ENCODE measurements at places on chromosomes 2 and 18.
A peak's percentile ranks its signal among the peaks of the same experiment; 100 is the strongest.

DNA sequence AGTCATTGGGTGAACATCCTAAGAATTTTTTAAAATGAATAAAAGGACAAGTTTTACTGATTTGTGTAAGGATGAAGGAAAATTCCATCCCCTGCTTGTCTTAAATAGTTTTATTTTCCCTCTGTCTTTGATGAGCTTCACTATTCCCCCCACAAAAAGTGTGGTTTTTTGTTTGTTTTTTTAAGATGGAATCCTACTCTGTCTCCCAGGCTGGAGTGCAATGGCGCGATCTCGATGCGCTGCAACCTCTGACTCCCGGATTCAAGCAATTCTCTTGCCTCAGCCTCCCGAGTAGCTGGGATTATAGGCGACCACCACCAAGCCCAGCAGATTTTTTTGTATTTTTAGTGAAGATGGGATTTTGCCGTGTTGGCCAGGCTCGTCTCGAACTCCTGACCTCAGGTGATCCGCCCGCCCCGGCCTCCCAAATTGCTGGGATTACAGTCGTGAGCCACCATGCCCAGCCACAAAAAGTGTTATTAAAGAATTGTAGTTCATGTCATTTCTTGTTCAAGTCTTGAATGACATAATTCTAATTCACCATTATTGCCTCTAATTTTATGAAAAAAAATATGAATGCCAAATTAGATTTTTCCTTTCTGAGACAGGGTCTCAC lies 91.7 kb downstream of the AGPS start:
- DNase-seq, result no peak

- DNase-seq, result no peak
Observed at GRCh38 chr2:31764169-31764568, 183.4 kb upstream of the SRD5A2 start.

DNA sequence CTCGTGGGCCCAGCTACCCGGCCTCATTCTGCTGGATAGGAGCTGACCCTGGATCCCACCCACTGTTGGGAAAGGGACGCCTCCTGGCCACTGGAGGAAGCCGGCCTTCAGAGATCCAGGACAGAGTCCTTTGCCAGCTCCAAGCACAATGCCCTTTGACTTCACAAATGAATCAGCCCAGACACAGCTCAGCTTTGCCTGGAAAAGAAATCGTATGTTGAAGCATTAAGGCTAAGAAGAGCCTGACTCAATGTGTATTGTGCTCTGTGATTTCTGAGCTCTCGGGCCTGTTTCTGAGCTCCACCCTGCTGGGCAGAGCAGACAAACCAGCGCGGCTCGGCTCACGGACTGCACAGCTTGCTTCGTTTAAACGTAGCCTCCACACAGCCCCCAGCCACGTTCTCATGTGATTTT lies 162.9 kb upstream of the APCDD1 start:
- DNase-seq, result no peak

DNA sequence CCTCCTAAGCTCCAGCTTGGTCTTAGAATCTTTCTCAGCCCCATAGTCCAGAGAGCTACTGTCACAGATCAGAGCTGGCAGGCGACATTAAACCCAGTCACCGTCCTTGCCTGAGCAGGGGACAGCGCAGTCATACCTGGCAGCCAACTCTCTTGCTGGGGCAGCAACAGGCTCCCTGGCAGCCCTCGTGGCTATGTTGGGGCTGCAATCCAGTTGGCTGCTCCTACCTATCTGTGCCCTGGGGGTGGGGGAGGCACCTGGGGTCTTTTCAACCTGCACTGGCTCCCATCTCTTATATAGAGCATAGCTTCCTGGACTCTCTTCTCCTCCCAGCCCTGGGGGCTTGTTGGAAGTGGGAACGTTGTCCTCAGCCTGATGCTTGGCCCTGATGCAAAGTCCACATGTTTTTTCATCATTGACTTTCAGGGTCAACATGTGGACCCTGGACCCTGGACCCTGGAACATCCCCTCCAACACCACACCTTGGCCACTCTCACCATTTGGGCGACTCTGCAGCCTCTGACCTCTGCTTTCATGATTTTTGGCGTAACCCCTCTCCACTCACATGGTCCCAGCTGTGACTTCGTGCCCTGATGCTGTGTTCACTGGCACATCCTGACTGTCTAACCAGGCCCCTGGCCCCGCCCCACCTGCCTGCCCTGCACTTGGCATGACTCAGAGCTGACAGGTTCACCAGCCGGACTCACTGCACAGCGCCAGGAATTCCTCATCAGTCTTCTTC lies 45.6 kb downstream of the ATOH8 start:
- DNase-seq, result no peak

DNA sequence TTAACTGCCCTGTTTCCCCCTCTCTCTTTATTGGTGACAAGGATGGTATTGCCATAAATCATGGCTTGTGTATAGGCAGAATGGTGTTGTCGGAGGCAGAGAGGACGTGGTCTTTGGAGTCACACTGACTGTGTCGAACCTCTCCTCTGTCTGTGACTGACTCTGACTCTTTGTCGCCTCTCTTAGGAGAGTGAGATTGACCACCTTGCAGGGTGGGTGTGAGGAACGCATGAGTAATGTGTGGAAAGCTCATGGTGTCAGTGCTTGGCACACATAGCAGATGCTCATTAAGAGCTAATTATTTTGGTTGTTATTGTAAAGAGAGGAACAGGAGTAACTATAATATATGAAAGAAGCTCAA lies 145.6 kb downstream of the TTC27 start:
- no peak for DNase-seq

GRCh38 chr2:85704800-85705679 lies 10.9 kb downstream of the GNLY start:
- DNase-seq, result peak; percentile 74

- DNase-seq, result no peak
Observed at GRCh38 chr2:236616031-236616430, 46.4 kb downstream of the ACKR3 start.

GRCh38 chr18:62693659-62694058 lies 21.7 kb upstream of the PHLPP1 start:
- DNase-seq, result no peak

- no peak for DNase-seq
Observed at GRCh38 chr2:131580187-131580586, 52.5 kb downstream of the CCDC74A start.

DNA sequence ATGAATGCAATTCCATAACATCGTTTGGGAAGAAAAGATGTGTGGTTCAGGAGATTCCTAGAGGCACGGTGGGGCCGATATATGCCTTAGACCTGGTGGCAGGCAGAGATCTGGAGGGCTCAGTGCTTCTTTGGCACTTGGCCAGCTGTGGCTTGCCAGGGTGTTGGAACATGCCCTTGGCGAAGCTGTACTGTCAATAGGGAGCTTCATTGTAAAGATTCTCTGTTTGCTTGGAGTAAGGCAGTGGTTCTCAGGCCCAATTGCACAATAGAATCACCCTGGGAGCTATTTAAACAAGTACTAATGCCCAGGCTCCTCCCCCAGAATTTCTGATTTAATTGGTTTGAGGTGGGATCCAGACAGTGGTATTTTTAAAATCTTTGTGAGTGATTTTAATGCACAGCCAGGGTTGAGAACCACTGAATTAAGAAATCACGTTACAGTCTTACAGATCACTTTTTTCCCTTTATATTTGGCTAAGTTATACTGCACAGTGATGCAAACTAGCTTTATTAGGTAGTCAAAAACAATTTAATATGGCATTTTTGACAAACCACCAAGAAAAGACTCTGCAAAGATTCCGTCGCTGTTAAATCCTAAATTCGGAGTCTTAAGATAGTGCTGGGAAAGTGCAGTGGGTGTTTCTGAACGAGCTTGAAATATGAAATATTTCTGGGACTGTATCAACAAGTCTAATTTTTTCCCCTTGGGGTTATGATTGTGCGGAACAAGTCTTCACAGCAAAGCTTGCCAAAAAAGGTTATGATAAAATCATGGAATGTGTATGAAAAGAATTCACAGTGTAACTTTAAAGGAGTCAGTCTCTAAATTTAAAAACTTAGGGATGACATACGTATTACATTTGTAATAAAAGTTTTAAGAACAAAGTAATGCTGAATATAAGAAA lies 78.0 kb downstream of the CRIM1 start:
- no peak for DNase-seq

GRCh38 chr18:50218432-50219197 lies 23.7 kb upstream of the MYO5B start:
- DNase-seq, result peak; percentile 34

- no peak for DNase-seq
Observed at GRCh38 chr2:129193961-129194360, 785.5 kb upstream of the RAB6C start.

GRCh38 chr18:37762076-37762621 lies 196.6 kb upstream of the CELF4 start:
- no peak for DNase-seq

- no peak for DNase-seq
Observed at GRCh38 chr2:2107141-2107540, 223.9 kb downstream of the MYT1L start.

DNA sequence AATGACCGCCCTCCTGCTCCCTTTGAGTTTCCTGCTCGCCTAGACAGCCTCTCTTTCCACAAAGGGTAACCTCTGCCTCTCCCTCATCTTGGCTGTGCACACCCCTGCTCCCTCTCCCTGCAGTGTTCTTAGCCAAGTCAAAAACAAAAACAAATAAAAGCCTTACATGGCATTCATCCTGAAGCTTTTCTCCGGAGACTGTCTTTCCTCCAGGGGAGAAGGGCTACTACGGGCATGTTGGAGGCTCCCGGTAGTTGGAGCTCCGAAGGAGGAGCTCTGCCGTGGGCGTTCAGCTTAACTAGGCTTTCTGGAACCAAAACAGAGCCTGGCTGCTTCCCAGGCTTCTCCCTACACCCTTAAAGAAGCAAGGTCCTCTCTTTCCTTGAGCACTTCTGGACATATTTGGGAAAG lies 104.2 kb downstream of the TPGS2 start:
- DNase-seq, result no peak

- peak; percentile 75 for DNase-seq
Observed at GRCh38 chr2:73291093-73291460, 2.3 kb downstream of the EGR4 start.

DNA sequence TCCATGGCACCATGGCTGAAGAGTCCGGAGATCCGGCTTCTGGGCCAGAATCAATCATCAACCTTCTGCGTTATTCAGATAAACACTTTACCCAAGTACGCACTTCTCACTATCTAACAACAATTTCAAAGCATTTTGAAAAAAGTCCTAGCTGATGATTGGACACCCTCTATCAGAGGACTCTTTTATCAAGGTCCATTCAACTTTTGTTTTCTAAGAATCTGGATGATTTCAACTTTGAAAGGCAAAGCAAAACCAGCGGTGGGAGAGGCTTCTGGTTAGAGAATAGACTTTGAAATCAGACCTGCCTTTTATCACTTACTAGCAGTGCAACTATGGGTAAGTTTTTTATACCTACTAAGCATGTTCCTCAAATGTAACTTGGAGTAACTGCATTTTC lies 293.6 kb upstream of the TNP1 start:
- no peak for DNase-seq

DNA sequence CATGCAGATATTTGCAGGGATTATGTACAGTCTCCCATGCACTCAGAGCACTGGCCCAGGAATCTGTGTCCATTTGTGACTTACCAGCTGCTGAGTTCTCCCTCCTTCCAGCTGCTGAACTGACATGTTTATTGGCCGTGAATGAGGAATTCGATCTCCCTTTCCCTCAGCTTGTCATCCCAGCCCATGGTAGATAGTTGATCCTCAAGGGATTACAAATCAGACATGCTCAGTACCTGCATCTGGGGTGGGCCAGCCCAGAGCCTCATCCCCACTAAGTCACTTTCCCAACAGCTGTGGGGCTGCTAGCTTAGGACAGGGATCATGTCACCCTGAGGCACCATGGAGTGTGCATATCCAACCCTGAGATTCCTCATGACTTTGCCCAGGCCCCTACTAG lies 1284.9 kb upstream of the LRRTM1 start:
- DNase-seq, result no peak

DNA sequence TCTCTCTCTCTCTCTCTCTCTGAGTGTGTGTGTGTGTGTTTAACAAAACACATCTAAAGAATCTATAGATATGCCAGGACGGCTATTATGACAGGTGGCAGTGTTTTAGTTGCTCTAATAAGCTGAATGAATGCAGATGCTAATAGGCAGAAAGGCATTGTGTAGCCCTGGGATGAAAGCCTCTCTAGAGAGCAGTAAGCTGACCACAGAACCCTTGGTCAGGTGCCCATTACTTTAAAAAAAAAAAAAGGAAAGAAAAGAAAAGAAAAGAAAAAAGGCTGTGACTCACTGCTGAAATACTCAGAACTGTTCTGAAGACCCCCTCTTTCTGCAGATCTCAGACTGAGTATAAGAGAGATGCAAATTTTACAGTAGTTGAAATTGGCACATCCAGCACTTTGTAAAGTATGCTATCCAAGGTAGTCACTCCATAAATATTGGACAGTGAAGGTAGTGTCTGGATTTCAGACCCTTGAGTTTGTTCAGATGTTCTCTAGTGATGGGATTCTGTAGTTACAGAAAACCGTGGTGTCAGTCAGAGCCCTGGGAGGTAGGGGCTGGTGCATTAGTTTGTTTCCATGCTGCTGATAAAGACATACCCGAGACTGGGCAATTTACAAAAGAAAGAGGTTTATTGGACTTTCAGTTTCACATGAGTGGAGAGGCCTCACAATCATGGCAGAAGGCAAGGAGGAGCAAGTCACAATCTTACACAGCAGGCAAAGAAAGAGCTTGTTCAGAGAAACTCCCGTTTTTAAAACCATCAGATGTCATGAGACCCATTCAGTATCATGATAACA lies 30.9 kb downstream of the OSBPL6 start:
- DNase-seq, result no peak

DNA sequence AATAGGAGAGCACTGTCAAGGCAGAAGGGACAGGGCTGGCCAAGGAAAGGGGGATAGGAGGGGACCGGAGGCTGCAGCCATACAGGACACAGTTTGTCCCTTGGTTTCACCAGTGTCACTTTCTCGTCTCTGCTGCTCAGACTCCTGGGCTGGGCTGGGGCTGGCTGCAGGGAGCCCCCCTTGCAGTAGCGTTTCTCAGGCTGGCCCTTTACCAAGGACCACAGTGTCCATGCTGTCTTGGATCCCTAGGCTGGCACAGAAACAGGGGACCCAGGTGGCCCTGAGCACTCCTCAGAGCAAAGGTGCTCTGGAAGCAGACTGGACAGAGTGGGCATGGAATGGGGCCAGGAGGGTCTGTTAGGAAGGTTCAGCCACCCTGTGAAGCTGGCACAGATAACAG lies 34.8 kb downstream of the ATOH8 start:
- no peak for DNase-seq

DNA sequence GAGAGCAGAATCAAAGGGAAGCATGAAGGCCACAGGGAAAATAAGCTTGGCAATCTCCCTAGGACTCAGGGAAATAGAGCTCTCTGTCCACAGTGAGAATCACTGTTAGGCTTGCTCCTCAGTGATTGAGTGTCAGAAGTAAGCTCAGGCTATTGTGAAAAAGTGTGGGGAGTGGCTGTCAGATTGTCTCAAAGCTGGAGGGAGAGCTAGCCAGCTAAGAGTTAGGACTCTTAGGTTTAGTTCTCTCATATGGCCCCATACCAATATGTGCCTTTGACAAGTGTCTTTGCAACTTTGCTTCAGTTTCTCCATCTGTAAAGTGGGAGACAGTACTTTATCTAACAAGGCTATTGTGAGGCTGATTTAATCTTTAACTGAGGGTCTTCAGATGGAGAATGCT lies 17.2 kb downstream of the EIF4E2 start:
- DNase-seq, result no peak
